ENCODE measurements at places on chromosomes 13 and 19. TPM values are rescaled to one million over a fixed set of nuclear protein-coding genes. Genes with fewer than 3 reads are reported as not detected.

Gene CYP4F2
- not detected for total RNA-seq

- DNase-seq: no peak
Measured at GRCh38 chr13:30892966-30893365, 13.1 kb upstream of the MEDAG start.

DNA sequence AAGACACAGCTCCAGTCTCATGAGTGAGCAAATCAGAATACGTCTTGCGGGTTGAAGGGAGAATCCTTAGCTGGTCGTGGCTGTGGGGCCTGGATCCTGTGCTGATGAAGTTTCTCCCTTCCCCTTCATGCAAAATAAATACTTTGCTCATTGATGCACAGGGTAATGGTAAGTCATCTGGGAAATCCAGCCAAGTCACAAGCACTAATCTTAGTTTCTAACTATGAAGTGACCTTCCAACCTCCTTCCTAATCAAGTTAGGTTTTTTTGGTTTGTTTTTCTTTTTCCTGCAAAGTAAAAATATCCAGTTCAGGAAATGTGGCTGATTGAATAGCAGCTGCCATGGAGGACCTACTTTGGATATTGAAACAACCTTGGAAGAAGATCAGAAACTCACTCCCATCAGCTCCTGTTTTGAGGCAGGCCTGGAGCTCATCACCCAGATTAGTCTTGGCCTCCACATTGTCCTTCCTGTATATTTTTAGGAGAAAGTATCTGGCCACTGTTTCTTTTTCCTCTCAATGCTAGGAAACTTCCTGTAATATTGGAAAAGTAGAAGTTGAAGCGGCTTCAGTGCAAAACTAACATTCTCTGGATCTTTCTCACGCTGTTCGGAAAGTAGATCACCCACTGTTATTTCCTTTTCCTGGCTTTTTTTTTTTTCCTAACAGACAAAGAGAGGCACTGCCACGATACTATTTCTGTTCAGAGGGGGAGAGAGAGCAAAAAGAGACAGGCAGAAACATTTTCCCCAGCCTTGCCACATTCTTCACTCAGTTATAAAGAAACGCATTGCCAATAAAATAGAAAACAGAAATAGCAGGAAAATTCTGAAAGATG is 12.3 kb upstream of the ARL11 start:
- no peak for DNase-seq

GRCh38 chr19:53102206-53102755 is 941 bp downstream of the ZNF160 start:
- DNase-seq: no peak

Measured in T-helper 17 cell (primary cell).